ENCODE measurements at places on chromosomes 2 and 18.

GRCh38 chr2:172397148-172397834 is 30.1 kb upstream of the ITGA6 start:
- no peak for DNase-seq

DNA sequence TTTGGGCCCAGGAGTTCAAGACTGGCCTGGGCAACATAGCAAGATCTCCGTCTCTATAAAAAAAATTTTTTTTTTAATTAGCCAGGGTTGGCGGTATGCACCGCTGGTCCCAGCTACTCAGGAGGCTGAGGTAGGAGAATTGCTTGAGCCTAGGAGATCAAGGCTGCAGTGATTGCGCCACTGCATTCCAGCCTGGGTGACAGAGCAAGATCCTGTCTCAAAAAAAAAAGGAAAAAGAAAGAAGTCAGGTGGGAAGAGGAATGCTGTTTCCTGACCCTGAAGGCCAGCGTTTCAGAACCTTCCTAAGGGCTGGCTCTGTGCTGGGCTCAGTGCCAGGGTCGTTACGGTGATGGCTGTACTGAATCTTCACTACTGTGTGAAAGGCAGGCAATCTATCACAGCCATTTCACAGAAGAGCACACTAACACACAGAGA is 35.0 kb upstream of the AGAP1 start:
- peak; percentile 8 for DNase-seq

GRCh38 chr2:80830891-80831290 is 526.3 kb upstream of the LRRTM1 start:
- DNase-seq, result no peak

DNA sequence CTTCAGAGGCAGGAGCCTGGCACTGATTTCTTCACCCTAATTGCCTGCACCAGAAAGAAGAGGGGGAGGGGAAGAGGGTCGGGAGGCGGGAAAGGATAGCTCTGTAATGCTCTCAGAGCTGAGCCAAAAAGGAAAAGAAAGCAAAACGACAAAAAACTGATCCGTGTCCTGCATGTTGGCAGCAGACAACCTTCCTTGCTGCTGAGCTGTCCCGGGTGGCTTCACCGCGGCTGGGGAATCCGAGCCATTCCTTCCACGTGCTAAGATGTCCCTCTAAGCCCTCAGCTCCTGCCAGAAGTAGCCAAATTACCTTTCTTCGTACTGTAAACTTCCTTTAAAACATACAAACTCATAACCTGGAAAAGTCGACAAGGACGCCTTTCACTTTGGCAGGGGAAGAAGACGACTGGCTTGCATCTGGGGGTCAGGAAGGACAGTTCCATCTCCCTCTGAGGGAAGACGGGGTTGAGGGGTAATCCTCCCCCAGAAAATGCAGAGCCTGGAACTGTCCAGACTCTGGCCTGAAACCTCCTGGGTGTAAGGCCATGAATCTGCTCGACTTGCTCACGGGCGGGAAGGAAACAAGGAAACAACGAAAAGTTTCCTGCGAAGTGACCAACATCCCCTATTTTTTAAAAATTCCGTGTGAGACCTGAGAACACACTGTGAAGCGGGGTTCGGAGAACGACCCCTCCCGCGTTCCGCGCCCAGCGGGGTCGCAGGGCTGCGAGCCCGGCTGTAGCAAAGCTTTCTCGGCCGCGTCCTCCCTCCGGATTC is 7.7 kb downstream of the OTX1 start:
- no peak for DNase-seq

DNA sequence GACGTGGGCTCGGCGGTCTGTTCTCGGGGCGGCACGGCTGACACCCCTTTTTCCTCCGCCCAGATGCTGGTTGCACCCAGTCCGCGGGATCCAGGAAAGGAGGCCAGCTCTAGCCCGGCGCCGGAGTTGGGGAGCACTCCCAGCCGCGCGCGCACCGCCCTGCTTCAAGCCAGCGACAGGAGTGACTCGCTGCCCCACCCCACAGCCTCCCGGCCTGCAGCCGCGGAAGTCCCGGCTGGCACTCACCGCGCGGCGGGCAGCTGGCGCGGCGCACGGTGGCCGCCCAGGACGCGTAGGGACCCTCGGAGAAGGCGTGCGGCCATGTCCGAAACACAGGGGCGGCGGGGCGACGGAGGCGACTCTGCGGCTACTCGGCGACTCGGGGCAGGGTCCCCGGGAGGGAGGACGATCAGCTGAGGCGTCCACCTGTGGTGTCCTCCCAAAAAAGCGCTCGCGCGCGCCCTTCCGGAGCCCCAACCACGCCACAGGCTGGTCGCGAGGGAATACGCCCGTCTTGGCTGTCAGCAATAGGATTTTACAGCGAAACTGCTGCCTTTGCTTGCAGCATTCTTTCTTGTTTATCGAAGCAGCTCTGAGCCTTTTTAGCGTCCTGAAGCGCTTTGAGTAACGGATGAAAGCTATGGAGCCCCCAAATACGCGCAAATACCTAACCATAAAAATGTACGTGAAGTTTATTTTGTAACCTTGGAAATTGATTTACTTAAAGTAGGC is at the start of gene ACADL:
ACADL (minus strand) TSS at position 507 of the 732 bp plus-strand sequence; CDS start at position 323, 184 bp downstream.
- DNase-seq, result peak; percentile 87

DNA sequence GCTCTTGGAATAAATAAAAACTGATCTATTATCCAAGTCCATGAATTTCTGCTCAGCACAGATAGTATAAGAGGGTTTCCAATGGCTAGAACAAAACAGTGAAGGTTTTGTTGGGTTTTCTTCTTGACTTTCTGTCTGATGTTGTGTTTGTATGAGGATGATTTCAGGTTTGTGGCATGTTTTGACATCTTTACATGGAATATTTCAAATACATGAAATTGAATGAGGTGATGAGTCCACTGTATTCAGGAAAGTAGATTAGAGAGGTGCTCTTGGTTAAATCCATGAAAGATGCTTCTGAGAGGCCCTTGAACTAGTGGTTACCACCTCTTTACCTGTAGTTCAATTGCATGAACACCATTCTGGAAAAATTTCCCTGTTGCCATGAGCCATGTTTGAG is 84.3 kb downstream of the RAPGEF4 start:
- DNase-seq, result no peak

- DNase-seq, result no peak
Observed at GRCh38 chr18:24633121-24633520, 172.7 kb downstream of the HRH4 start.

DNA sequence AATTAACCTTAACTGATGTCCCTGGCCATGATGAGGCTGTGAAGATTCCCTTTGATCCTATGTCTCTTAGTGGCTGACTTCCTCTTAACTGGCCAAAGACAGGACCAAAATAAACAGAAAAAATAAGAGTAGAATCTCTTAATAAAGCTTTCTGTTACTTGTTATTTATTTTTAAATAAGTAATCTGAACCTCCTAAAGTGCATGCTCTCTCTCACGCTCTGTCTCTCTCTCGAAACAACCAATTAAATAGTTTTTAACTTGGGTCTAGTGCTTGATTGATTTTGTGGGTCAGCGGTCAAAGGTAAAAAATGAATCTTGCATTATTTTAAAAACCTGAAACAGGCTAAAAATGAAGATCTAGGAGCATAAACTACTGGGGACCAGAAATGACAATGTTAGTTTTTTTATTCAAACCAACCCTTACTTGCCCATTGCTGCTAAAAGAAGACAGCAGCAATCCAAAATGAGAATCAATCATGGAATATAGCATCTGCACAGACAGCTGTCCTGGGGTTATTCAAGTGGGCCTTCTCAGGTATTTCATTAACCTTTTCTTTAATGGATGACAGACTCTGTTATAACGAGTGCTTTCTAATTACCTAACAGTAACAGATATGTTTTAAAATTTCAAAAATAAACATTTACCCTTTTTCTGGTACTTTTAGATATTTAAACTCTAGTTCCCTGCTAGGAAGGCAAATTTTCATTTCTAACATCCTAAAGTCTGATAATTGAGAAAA is 11.2 kb downstream of the GAREM1 start:
- DNase-seq, result no peak

GRCh38 chr2:168456521-168457189 is 583 bp downstream of the CERS6 start:
- DNase-seq, result peak; percentile 75

GRCh38 chr2:129178356-129178755 is 801.1 kb upstream of the RAB6C start:
- no peak for DNase-seq

- no peak for DNase-seq
Observed at GRCh38 chr2:208794288-208794975, 387.8 kb downstream of the PTH2R start.

DNA sequence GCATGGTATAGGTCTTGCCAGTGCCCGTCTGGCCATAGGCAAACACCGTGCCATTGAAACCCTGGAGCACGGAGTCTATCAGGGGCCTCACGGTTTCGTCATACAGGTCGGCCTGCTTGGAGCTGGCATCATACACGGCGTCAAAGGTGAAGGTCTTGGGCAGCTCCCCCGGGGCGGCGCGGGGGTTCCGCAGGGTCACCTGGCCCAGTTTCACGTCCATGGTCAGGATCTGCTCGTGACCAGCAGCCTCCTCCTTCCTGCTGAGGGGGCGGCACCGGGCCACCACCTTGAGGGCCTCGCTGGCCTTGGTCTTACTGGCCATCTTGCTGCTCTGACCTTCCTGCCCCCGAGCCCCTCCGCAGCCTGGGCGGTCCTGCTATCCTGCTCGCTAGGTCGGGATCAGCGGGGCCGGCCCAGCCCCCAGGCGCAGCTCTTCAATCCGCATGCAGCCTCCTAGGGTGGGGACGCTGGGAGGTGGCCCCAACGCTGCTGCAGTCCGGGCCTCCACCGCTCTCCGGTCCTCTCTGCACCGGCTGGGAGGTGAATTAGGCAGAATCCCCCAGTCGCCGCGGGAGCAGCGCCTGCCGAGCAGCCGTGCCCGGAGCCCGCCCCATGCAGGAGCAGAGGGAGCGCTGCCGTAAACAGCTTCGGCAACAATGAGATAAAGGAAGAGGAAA is 563 bp downstream of the KIF3C start:
- no peak for DNase-seq

GRCh38 chr2:85444629-85445172 is 26.2 kb downstream of the SH2D6 start:
- DNase-seq, result no peak

DNA sequence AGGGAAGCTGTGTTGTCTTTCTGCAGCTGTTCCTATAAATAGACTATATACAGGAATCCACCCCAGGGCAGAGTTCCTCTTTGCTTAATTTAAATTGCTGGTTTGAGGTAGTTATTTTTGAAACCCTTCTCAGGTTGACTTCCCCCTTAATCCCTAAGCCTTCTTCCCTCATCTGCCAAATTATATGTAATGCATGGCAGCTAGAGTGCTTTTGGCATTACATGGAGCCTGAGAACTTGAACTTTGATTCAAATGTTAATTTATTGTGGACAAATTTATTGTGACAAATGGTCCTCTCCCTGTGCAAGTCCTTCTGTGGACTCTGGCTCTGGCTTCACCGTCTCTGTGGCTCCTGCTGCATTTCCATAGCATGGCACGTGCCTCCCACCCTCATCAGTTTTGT is 29.2 kb downstream of the MYO1B start:
- no peak for DNase-seq

DNA sequence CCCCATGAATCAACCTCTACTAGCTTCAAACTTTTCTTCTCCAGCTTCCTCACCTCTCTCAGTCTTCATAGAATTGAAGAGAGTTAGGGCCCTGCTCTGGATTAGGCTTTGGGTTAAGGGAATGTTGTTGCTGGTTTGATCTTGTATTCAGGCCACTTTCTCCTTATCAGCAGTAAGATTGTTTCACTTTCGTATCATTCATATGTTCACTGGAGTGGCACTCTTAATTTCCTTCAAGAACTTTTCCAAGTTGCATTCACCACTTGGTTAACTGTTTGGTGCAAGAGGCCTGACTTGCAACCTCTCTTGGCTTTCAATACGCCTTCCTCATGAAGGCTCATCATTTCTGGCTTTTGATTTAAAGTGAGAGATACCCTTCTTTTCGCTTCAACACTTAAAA is 22.8 kb downstream of the OXER1 start:
- DNase-seq, result no peak

DNA sequence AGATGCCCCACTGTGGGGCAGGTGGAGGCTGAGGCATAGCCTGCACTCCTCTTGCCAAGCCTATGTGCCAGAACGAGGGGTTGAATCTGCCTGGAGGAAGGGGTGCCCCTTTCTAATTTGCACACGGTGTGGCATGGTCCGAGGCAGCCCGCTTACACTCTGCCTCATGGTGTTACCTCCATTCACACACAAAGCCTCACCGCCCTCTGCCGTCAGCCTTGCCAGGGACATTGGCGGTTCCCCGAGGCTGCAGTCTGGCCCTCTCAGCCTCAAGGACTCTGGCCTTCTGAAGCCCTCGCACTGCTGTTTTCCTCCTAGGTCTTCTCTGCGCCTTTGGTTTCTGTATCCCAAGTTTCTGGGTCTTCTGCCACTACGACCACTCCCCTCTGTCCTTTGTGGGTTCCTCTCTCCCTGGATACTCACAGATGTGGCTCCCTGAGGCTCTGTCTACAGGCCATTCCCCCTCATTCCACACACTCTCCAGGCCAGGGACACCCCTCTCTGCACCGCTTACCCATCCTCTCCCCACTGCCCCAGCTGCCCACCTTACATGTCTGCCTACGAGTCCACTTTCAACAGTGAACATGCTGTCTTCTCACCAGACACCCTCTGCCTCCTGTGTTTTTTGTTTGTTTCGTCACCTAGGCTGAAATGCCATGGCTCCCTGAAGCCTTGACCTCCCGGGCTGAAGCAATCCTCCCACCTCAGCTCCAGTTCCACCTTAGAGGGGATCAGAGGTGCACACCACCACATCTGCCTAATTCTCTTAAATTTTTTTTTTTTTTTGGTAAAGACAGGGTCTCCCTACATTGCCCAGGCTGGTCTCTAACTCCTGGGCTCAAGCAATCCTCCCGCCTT is 7.9 kb upstream of the ASPRV1 start:
- DNase-seq, result no peak

DNA sequence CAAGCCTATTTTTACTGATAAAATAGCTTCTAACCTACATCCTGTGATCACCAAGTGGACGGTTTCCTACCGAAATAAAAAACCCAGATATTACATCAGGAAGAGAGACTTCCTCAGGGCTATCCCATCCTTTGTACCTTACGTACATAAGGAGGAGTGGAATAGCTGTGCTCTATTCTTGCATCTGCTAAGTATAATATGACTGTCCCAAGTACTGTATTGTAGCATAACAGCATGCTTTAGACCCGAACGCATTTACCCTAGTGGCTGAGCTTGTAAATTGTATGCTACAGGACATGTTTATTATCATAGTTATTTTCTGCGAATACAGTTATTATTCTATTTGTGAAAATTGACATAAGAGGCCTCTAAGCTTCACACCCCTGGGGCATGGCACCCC is 302.4 kb downstream of the CLIP4 start:
- DNase-seq, result no peak

GRCh38 chr2:1707771-1708418 is 36.4 kb downstream of the PXDN start:
- DNase-seq, result peak; percentile 88

GRCh38 chr2:65130664-65131175 is 814 bp upstream of the RAB1A start:
- no peak for DNase-seq

All from coronary artery (tissue), 2 donors.